Mammary epithelial cell (primary cell): ENCODE measurements at places on chromosomes 2 and 18. TPM values are rescaled to one million over a fixed set of nuclear protein-coding genes. Genes with fewer than 3 reads are reported as not detected.
A peak's percentile ranks its signal among the peaks of the same experiment; 100 is the strongest.

GRCh38 chr2:197911667-197912066 is 107.3 kb downstream of the PLCL1 start:
- DNase-seq, result no peak

VRK2 gene
- 25.3 and 25.5 TPM in 2 replicates for total RNA-seq

IL1B gene
- total RNA-seq, result 219 and 305 TPM in 2 replicates

- DNase-seq, result peak; percentile 45
Measured at GRCh38 chr2:242060212-242060835, 190.8 kb downstream of the RTP5 start.

CTNNA2 gene
- not detected in 2 replicates for total RNA-seq

GPR75 gene
- 7.8 TPM for total RNA-seq

DNA sequence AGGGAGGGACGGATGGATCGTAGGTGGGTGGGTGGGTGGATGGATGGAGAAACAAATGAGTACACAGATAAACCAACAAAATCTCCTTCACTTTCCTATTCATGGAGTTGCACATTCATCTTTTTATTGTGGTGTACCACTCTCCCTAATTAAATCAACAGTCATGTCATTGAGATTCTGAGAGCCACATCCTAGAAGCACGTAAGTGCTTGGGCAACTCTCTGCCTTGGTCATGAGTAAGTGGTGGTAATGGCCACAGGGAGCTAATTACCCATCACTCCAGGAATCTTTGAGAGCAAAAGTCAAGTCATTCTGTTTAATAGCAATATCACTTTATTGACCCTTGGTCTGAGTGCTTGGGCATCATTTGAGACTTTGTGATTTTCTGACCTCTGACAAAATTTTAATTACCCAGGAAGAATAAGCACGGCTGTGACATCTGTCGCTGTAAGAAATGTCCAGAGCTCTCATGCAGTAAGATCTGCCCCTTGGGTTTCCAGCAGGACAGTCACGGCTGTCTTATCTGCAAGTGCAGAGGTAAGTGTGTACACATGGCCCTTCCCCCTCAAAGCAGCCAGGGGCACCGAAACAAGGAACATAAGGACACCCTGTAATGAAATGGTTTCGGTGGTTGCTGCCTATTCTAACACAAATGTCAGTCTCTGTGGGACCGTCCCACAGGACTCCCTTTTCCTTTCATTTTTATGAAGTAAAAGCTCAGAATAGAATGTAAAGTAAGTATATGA is 85.9 kb downstream of the FEZ2 start:
- DNase-seq, result peak; percentile 28

PRKAG3 gene
- total RNA-seq, result not detected in 2 replicates

DNA sequence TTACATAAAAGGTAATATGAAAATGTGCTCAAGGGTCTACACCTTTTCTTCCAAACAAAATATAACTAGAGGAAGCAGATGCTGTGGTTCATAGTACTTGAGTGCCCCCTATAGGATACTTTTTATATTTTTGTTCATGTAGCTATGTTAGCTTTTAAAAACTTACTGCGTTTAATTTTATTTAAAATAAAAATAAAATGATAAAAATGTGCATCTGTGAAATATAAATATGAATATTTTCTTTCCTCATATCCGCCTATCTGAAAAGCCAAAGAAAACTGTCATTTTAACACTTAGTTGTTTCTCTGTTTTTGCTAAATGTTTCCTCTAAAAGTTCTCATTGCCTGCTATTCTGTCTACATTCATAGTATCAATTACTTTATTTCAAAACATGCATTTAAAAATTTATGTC is 9.6 kb upstream of the LRP1B start:
- no peak for DNase-seq
